ENCODE measurements at places on chromosomes 1 and 21.
A peak's percentile ranks its signal among the peaks of the same experiment; 100 is the strongest.

DNA sequence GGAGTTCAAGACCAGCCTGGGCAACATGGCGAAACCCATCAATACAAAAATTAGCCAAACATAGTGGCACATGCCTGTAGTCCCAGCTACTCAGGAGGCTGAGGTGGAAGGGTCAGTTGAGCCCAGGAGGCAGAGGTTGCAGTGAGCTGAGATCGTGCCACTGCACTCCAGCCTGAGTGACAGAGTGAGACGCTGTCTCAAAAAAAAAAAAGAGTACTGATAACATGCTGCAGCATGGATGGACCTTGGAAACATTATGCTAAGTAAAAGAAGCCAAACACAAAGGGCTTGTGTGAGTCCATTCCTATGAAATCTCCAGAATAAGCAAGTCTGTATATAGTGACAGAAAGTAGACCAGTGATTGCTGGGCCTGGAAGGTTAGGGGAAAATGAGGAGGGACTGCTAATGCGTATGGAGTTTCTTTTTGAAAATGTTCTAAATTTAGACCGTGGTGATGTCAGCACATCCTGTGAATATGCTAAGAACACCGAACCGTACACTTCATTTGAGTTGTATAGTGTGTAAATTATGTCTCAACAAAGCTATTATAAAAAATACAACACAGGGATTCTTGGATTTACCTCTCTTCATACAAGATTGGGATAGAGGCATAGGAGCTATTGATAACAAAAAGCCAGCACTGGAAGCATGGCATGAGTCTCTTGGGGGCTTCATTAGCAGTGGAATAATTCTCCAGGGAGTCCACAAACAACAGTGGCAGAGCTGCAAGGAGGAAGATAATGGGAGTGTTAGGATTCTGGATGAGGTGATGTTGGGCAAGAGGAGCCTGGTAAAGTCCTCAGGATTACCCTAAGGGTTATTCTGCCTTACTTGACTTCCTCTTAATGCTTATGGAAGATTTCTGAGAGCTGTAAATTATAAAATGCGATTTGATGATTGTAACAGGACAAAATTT lies 73.5 kb downstream of the TTC3 start:
- DNase-seq, result no peak

DNA sequence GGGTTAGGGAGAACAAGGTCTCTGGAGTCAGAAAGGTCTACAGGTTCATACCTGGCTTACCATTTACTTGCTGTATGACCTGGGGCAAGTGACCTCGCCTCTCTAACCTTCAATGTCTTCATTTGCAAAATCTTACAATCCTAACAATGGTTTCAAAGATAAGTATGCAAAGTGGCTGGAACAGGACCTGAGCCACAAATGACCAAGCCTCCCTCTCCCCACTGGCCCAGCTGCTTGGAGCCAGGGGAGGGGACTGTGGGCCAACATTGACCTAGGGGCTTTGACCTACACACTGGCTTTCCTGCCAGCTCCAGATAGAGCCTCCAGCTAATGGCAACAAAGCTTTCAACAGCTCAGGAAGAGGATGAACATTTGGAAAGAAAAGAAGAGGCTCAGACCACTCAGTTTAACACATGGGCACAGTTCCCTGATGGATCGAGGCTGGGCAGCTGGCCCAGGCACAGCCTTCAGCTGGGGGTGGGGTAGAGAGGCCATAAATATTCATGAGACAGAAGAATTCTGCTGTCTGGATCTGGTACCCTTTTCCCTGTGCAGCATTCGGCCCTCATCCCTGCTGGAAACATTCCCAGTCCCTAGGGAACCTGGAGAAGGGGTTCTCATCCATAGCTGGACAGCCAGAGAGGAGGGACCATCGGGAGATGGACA lies 12.9 kb downstream of the PTAFR start:
- DNase-seq, result no peak

DNA sequence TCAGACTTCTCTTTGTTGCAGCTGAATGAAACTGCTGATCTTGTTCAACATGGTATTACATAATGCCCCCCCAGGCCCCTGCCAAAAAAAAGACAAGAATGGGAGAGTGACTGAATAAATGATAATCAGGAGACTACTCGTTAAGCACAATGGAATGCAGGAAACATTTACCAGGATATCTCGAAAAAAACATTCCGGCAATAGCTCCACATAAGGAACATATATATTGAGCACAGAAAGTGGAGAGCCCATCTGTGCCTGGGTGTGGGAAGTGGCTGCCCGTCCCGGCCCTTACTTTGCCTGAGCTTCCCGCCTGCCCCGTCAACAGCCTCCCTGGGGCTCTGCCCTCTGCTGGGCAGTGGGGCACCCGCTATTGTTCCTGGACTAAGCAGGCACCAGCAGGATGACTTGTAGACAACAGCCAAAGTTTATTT lies 13.3 kb downstream of the TRIM11 start:
- no peak for DNase-seq

DNA sequence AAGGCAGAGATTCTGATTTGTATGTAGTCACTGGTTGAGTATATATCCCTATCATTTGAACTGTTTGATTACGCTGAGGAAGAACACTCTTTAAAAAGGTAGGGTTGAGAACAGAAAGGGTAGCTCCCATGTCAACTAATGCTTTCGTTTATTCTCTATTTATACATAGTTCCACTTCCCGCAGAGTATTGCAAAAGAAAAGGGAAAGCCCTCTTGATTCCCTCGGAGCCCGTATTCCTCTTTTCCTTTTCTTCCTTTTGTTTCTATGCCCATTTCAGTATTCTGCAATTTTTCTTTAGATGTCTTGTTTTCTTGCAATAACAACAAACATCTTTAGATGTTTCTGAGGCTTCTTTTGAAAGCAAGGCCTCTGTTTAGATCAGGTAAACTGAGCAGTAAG lies 78.2 kb downstream of the DNTTIP2 start:
- no peak for DNase-seq

- no peak for DNase-seq
Observed at GRCh38 chr1:214546886-214547641, 4.3 kb downstream of the PTPN14 start.

GRCh38 chr1:93678491-93678890 lies 3.1 kb downstream of the BCAR3 start:
- no peak for DNase-seq

- DNase-seq, result no peak
Observed at GRCh38 chr1:18109058-18109755, 1.6 kb downstream of the IGSF21 start.

DNA sequence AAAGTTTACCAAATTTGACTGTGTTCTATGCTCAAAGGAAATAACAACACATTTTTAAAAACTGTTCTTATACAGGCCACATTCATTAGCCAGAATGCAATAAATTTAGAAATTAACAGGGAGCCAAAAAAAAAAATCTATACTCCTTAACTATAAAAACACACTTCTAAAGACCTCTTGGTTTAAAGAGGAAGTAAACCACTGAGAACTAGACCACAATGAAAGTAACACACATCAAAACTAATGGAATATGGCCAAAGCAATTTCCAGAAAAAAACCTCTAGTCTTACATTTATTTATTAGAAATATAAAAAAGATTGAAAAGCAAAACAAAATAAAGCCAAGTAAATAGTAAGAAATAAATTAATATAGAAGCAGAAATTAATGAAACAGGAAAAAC lies 48.9 kb upstream of the GADD45A start:
- no peak for DNase-seq

- peak; percentile 56 for DNase-seq
Observed at GRCh38 chr1:232428786-232429530, 201.0 kb downstream of the SIPA1L2 start.

DNA sequence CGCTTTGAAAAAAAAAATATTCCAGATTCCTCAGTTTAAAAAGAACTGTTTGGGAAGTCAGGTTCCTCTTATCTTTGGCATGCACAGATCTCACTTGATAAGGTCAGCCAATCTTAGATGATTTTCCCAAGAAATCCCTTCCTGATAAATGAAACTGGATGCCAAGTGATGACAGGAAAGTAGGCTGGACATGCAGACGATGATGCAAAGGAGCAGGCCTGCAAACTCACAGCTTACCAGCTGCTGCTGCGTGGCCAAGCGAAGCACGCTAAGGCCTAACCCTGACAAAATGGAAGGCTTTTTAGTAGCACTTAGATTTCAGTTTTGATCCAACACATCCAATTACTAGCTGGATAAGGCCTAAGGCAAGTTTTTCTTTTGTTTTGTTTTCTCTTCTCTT lies 10.1 kb downstream of the TADA1 start:
- no peak for DNase-seq

DNA sequence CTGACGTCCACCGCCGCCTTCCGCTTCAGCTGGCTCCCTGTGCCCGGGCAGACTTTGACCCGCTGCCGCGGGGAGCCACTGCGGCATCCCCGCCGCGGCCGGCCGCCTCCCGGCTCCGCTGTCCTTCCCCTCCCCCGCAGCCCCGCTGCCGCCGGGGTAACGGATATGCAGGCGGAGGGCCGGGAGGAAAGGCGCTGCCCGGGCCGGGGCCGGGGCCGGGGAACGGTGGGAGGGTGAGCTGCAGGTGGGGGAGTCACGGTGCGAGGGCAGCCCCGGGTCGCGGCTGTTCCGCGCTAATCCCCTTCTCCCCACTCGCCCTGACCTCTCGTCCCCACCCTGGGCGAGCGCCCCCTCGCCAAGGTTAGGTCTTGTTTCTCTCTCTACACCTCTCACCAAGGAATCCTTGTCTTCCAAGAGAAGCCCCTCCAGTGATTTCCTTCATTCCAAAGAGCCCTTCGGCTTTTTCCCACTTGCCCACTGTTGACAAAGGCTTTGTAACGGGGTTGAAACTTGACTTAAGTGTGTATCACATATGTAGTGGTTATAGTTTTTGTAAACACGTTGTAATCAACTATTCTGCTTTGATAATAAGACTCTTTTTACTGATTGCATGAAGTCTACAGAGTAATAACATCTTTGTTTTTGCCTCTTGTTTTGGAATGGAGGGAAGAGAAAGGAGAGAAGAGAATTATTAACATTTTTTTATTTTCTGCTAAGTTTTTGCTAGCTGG lies 669 bp downstream of the XPR1 start:
- no peak for DNase-seq

- DNase-seq, result no peak
Observed at GRCh38 chr1:82806133-82806532, 1005.4 kb downstream of the ADGRL2 start.

DNA sequence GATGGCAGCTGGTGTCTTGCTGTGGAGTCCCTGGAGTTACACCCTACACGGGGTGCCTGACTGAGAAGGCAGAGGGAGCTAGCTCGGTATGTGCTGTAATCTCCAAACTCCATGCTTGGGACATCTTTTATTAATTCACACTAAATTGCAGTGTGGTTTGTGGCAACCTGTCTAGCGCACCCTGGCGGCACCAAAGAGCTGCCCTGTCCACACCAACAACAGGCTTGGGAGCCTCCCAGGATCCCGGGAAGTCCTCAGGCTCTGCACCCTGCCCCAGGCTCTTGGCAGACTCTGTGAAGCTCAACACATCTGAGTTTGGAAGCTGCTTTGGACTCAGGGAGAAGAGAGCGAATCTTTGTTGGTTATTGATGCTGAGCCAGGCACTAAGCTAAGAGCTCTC lies 138.9 kb downstream of the IGSF21 start:
- no peak for DNase-seq
